Stimulated activated CD4-positive, alpha-beta T cell treated with anti-CD3 and anti-CD28 coated beads, Interleukin-12 subunit alpha, Interleukin-12 subunit beta, amount 100 ng/mL, for 4 hours (primary cell): ENCODE measurements at places on chromosomes 3 and 15.

DNA sequence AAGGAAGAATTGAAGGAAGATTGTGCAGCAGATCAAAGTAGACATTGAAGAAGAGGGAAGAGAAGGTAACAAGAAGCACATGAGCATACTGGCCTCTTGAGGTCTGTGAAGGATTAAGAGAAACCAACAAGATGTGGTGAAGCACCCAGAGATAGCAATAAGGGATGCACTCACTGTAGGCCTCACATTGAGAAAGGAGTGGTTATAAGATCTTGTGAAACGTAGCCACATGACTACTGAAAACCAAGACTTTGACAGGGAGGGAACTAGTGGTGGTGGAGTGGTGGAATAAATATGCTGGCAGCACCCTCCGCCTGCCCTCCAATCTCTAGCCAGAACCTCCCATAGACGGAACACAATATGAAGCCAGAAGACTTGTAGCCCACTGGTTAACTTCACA is 651.2 kb downstream of the DIPK2A start:
- no peak for DNase-seq

DNA sequence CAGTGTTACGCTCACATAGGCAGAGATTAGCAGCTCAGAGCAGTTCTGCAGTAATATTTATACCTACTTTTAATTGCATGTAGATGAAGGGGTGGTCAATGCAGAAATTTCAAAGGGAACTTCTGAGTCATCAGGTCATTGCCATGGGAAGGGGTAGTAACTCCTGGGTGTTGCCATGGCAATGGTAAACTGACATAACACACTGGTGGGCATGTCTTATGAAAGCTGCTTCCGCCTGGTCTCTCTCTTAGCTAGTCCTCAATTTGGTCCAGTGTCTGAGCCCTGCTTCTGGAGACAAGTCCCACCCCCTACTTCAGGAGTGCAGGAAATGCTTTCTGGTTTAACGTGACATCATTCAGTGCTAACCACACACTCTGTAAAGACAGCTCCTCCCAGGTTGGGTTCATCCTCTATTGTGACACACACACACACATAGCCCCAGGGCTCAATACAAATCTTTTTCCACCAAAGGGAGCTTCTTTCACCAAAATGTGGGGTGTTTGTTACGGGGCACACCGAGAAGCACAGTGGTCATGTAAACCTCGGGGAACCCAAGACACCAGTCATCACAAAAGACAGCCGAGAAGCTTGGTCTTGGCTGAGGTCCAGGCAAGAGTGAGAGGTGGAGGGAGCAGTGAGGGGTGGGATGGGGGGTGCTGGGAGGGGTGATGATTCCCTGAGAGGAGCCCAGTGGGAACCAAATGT is 74.5 kb downstream of the TLE3 start:
- DNase-seq, result no peak

- DNase-seq, result no peak
Measured at GRCh38 chr3:99324636-99325203, 313.7 kb upstream of the COL8A1 start.

- no peak for DNase-seq
Measured at GRCh38 chr15:84689858-84690257, 26.1 kb downstream of the SEC11A start.
